ENCODE measurements at places on chromosomes 5 and 9. TPM values are rescaled to one million over a fixed set of nuclear protein-coding genes. Genes with fewer than 3 reads are reported as not detected.

TSPAN17 gene
- total RNA-seq, result 33.8 TPM

CCL19 gene
- total RNA-seq, result 11.4 TPM

ANKRD55 gene
- total RNA-seq, result 0.34 TPM

NSA2 gene
- 66.0 TPM for total RNA-seq

PRLR gene
- 6.2 TPM for total RNA-seq

SLC36A3 gene
- not detected for total RNA-seq

WDR38 gene
- not detected for total RNA-seq

OBP2B gene
- total RNA-seq, result not detected
